ENCODE measurements at places on chromosomes 12 and 14.

DNA sequence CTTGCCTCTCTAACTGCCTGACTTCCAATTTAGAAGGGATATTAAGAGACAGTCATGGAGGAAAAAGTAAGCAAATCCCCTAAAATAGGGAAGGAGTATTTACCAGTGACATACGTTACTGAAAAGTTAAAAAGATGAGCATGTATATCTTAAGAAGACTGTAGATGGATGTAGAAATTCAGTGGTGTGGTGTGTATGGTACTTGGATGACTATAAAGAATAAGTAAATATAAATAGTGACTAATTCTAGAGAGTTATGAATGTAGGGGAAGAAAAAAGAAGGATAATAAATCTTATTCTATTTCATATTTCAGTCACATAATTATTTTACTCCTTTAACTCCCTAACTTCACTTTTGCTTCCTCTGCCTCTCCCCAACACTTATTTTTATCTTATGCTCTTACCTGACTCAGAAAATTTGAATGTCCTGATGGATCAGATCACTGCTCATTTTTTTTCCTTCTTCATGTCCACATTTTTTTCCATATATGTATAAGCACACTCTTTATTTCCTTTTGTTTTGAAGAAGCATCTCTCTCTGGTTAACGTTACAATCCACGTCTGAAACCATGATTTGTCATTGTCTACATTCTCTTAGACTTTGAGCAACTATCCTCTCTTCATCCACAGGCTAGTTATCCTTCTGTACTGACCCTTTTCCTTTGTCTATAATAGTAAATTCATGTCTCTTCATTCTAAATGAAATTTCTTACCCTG lies 422.7 kb upstream of the SYT1 start:
- no peak for DNase-seq

DNA sequence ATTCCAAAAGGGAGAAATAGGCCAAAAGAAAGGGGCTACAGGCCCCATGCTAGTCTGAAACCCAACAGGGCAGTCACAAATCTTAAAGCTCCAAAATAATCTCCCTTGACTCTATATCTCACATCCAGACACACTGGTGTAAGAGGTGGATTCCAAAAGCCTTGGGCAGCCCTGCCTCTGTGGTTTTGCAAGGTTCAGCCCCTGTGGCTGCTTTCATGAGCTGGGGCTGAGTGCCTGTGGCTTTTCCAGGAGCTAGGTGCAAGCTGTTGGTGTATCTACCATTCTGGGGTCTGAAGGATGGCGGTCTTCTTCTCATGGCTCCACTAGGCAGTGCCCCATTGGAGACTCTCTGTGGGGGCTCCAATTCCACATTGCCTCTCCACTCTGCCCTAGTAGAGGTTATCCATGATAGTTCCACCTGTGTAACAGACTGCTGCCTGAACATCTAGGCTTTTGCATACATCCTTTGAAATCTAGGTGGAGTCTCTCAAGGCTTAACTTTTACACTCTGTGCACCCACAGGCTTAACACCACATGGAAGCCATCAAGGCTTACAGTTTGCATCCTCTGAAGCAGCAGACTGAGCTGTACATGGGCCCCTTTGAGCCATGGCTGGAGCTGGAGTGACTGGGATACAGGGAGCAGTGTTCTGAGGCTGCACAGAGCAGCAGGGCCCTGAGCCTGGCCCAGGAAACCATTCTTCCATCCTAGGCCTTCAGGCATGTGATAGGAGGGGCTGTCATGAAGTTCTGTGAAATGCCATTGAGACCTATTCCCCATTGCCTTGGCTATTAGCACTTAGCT lies 66.5 kb upstream of the ABCD2 start:
- DNase-seq, result no peak

DNA sequence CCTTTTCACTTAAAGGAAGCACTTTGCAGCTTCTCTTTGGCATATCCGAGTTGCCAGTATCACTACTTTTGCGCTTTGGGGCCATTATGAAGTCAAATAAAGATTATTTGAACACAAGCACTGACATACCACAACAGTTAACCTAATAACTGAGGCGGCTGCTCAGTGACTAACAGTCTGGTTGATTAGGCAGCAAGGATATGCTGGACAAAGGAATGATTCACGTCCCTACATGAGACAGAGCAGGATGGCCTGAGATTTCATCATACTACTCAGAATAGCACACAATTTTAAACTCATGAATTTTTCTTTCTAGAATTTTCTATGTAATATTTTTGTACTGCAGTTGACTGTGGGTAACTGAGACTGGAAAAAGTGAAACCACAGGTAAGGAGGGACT lies 56.9 kb upstream of the E2F7 start:
- no peak for DNase-seq

DNA sequence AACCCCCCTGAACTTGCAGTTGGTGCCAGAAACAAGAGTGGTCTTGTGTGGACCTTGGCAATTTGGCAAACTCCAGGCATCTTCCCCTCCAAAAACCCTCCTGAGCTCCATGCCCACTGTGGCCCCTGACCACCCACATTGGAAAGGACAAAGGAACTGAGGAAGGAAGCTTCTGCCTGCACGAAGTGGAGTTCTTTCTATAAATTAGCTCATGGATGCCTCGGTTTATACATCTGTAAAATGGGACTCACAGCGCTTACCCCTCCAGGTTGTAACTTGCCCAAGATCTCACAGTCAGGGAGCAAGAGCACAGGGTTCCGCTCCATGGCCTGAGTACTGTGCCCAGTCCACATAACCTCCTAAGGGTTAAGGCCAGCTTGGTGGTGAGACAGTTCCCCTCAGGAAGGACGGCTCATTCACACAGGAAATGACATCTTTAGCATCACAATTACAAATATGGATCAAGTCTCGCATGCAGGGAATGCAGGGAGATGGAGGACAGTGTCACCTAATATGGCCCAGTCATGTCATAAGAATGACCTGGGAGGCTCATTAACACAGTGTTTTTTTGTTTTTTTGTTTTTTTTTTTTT lies 66.6 kb downstream of the CLMN start:
- DNase-seq, result no peak

DNA sequence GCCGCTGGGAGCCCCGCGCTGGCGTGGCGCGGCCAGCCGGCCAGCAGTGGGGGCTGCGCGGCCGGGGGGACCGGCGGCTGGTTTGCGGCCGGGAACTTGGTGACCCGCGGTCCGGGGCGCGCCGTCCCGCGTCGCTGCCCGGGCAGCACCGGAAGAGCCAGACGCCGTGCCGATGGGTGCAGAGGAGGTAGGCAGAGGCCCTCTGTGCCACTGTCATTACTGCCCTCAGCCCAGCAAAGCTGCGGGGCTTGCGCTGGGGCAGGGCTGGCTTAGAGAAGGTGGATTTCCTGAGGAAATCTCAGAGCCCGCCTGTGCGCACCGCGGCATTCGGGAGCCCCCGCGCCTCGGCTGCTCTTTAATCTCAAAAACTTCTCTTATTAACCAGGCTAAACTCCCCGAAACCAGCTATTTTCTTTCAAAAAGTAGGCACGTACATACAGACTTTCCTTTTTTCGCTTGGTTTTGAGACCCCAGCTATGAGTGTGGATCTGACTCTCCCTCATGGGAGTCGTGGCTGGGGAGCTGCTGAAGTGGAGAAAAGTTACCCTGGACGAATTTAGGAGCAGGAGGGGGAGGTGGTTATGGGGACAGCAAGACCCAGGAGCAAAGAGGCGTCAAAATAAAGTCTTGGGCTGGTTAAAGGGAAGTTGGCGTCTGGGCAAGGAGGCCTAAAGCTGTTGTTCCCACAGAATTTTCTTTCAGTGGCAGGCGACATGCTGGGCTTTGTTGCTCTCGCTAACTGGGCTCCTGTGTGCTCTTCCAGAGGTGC lies 802 bp downstream of the SUSD6 start:
- DNase-seq, result peak; percentile 41

- DNase-seq, result no peak
Observed at GRCh38 chr14:71163842-71164629, 256.8 kb downstream of the PCNX1 start.

- no peak for DNase-seq
Observed at GRCh38 chr14:61178226-61179060, 102.7 kb downstream of the TMEM30B start.

DNA sequence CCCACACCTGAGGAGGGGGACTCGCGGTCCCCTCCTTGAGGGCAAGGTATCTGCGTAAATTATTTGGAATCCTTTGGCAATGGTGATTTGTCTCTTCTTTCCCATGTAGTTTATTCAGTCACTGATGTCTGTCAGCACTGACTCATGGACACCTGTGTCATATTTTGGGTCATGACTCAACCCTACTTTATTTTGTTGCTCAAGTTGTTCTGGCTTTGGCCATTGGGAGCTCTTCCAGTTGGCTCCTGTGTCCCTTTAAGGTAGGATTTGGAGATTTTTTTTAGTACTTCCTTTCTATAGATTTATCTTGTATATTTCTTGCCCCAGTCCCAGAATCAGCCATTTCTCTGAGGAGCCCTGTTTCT lies 47.4 kb upstream of the C14orf180 start:
- no peak for DNase-seq

DNA sequence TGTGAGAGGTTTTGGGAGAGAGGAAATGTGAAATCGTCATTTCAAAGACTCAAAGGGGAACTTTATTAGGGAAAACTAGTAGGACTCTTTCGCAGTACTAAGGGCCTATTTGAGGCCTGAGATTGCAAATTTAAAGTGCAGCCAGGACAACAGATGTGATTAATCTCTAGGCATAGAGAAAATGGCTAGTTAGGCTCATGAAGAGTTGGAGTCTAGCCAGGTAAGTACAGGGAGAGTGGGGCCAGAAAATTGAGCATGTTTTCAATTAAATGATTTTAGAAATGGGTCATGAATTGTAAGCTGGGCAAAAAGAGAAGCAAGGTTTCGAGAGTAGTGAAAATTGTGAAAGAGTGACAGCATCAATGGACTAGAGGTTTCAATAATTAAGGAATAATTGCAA lies 91.9 kb upstream of the LMNTD1 start:
- DNase-seq, result no peak

GRCh38 chr14:102629011-102629444 lies 36.6 kb downstream of the RCOR1 start:
- DNase-seq, result no peak

DNA sequence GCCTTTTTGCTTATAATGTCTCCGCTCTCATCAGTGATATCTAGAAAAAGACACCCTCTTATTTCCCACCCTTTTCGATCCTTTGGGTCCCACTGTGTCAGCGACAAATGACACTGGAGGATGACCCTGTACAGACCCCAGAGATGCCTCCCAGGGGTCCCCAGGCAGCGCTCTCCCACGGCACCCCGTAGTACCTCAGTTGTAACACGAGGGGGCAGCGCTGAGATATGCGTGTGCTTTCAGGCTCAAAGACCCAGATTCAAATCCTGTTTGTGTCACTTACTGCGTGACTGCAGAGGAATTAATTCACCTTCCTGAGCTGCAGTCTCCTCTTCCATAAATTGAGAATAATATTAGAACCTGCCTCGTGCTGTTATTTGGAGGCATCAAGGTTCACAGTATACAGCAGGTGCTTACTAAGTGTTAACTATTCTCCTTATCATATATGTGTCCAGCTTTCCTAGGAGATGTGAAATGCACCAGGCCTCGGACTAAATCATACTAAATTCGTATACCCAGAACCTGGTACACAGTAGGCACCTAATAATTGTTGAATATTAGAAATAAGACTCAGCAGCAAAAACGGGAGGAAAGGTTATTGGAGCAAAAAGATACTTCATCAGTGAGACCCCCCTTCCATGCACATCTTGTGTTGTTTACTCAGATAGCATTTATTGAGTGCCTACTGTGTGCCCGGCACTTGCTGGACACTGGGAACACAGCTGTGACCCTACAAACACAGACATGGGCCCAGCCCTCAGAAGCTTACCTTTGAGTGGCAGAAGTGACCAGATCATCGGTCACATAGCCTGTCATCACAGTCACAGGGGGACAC lies 99.9 kb downstream of the PHETA1 start:
- DNase-seq, result no peak

GRCh38 chr14:68932231-68932630 lies 46.9 kb downstream of the ACTN1 start:
- DNase-seq, result no peak

DNA sequence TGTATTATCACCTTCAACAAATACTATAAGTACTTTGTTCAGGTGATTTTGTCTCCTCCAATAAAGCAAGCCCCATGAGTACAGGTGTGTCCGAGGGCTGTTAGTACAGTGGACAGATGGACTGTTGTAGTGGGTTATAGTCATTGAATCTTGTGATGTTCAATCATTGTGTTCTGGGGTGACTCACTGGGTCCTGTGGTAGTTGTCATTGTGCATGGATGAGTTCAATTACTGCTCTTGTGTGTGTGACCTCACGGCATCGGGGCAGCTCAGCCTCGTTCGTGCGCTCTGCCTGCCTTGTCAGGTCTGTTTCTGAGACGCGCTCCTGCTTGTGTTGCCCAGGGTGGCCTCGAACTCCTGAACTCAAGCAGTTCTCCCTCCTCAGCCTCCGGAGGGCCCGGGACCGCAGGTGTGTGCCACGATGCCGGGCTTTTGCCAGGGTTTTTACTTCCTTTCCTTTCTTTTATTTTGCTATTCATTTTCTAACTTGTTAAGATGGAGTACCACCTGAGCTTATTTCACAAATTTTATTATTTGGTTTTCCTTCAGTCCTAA lies 72.2 kb downstream of the DDX51 start:
- DNase-seq, result no peak

DNA sequence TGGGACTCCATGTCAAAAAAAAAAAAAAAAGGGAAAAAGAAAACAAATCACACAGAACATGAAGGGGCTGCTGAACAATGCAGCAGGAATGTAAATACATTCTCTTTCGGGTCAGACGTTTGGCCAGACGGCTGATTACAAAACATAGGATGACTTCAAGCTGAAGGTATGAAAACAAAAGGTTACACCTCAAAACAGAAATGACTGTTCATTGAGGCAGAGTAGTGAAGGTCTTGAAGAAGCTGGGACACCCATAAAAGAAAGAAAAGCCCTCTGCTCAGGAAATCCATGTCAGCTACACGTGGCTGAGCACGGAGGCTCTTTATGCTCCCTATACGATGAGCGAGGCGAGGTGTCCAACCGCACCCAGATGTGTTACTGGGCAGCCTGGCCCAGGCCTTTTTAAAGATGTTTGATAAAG lies 37.7 kb downstream of the FGD4 start:
- no peak for DNase-seq

DNA sequence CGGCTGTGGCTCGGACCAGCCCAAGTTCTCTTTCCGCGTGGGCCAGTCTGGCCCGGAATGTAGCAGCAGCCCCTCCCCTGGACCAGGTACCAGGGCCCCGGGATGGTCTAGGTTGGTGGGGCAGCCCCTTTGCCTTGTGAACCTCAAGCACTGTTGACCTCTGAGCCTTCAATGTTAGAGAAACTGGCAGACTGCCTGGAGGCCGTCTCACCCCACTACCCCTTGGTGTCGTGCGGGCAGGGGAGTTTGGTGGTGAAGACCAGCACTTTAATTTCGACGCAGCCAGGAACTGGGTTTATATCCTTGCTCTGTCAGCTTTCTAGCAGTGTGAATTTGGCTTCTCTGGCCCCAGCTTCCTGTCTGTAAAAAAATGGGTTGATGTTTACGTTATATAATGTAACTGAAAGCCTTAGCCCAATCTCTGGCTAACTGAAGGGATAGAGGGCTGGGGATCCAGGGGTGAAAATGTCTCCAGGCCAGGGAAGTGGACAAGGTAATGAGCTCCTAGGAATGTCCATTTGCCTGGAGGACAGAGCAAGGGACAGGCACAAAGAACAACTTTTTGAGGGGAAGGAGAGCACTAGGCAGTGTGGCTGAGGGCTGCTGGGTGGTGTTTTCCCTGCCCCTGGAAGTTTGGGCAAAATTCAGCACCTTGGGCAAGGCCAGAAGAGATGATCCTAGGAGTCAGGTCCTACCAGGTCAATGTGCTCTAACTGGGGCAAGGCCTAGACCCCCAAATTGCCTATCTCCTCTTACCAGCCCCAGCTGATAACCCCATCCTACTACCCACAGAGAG lies 11.4 kb downstream of the MCRS1 start:
- DNase-seq, result no peak
